ENCODE measurements at places on chromosomes 6 and 20. TPM values are rescaled to one million over a fixed set of nuclear protein-coding genes. Genes with fewer than 3 reads are reported as not detected.

The TMEM217 gene
- 0.09 TPM for total RNA-seq

The MAPK13 gene
- 2.3 TPM for total RNA-seq

The PXDC1 gene
- total RNA-seq, result 39.4 TPM

The SAPCD1 gene
- 0.90 TPM for total RNA-seq

The PRICKLE4 gene
- total RNA-seq, result 0.45 TPM

The HLA-E gene
- total RNA-seq, result 115 TPM

The SYNJ2 gene
- 15.2 TPM for total RNA-seq

The IPCEF1 gene
- 1.3 TPM for total RNA-seq

The KIF13A gene
- total RNA-seq, result 86.8 TPM

The NNAT gene
- total RNA-seq, result 2.8 TPM

The MRAP2 gene
- total RNA-seq, result 0.33 TPM

The MEA1 gene
- 18.6 TPM for total RNA-seq

The ARFGEF3 gene
- total RNA-seq, result 0.09 TPM

The SCUBE3 gene
- total RNA-seq, result 1.8 TPM

The MEP1A gene
- not detected for total RNA-seq

The FAM50B gene
- total RNA-seq, result 7.4 TPM

The MUC21 gene
- total RNA-seq, result not detected

The HEY2 gene
- total RNA-seq, result 0.25 TPM

Measured in fibroblast of the aortic adventitia (primary cell).